Immature natural killer cell (primary cell): ENCODE measurements at places on chromosomes 2 and 18.
A peak's percentile ranks its signal among the peaks of the same experiment; 100 is the strongest.

- peaks cover 6% of the 10 kb centered on the region for H3K4me1 ChIP-seq
- DNase-seq = no peak
- H3K27ac ChIP-seq = no peak overlapping the region
These were observed 65.0 kb upstream of the TMEM18 start for GRCh38 chr2:742221-742620.

DNA sequence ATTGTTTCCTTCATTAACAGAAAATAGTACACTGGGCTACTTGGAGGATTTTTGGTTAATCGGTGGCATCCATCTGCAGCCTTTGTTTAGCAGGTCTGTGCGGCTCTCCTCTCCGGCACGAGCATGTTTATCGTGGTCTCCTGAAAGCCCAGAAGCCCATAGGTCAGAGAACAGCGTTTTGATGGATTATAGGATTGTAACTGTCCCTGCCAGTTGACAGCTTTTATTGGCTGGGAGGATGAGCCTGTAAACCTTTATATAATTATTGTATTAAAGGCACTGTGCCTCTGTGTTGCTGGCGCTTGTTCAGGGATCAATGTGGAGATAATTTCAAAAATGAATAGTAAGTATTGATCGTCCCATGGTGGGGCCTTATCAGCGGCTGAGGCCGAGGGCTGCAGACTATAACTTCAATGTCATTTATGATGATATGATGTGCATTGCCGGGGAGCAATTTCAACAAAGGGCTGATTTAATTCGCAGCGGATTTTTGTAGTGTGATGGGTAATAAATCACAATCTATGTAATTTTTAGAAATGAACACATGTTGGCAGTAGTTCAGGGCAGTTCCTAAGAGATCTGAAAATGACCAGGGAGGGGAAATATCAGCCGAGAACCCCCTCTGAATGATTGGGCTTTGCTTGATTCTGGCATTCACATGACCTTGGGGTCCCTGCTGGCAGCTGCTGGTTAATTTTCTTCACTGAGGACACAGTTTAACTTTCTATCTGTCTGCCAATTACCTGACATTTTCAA lies 736.1 kb downstream of the GALR1 start:
- no peak overlapping the region for H3K4me3 ChIP-seq
- H3K36me3 ChIP-seq = no peaks in the 10 kb centered on the region
- no peak for DNase-seq
- H3K4me1 ChIP-seq = no peaks in the 10 kb centered on the region

DNA sequence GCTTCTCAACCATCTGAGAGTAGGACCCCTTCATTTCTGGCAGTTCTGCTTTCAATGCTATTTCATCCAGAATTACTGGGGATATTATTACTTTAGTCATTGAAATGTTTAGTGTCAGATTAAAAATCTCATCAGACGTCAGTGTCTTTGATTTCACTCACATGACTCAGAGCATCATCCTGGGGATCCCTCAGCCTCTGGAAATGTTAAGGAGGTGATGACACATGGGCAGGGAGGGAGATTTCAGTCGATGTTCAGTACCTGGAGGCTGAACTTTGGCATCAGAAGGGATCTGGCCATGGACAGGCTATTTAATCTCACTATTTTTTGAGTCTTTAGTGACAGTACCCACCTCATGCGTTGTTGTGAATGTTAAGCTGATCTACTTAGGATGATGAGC lies 39.1 kb downstream of the OSBPL6 start:
- H3K27me3 ChIP-seq = peaks cover 7% of the 10 kb centered on the region
- no peak overlapping the region for H3K27ac ChIP-seq
- no peaks in the 10 kb centered on the region for H3K36me3 ChIP-seq
- DNase-seq = no peak
- no peak overlapping the region for H3K4me3 ChIP-seq
- no peaks in the 10 kb centered on the region for H3K4me1 ChIP-seq

- H3K36me3 ChIP-seq = no peaks in the 10 kb centered on the region
- no peak overlapping the region for H3K27ac ChIP-seq
- H3K27me3 ChIP-seq = no peaks in the 10 kb centered on the region
These were observed 319.8 kb upstream of the GULP1 start for GRCh38 chr2:187971893-187972292.

GRCh38 chr2:239903210-239903609 lies 121.9 kb downstream of the NDUFA10 start:
- H3K4me3 ChIP-seq = no peak overlapping the region
- DNase-seq = no peak

GRCh38 chr2:96931466-96931865 lies 54.9 kb downstream of the FAM178B start:
- no peak overlapping the region for H3K27ac ChIP-seq
- H3K36me3 ChIP-seq = no peaks in the 10 kb centered on the region
- H3K27me3 ChIP-seq = no peaks in the 10 kb centered on the region
- H3K4me1 ChIP-seq = peaks cover 15% of the 10 kb centered on the region
- DNase-seq = no peak

GRCh38 chr18:75070625-75071483 lies 138.1 kb downstream of the PTGR3 start:
- peak overlapping the region; percentile 99 for H3K27ac ChIP-seq
- H3K36me3 ChIP-seq = peaks cover 17% of the 10 kb centered on the region
- peaks cover 35% of the 10 kb centered on the region for H3K4me1 ChIP-seq
- H3K4me3 ChIP-seq = peak overlapping the region; percentile 79
